ENCODE measurements at places on chromosomes 6 and 20.
A peak's percentile ranks its signal among the peaks of the same experiment; 100 is the strongest.

DNA sequence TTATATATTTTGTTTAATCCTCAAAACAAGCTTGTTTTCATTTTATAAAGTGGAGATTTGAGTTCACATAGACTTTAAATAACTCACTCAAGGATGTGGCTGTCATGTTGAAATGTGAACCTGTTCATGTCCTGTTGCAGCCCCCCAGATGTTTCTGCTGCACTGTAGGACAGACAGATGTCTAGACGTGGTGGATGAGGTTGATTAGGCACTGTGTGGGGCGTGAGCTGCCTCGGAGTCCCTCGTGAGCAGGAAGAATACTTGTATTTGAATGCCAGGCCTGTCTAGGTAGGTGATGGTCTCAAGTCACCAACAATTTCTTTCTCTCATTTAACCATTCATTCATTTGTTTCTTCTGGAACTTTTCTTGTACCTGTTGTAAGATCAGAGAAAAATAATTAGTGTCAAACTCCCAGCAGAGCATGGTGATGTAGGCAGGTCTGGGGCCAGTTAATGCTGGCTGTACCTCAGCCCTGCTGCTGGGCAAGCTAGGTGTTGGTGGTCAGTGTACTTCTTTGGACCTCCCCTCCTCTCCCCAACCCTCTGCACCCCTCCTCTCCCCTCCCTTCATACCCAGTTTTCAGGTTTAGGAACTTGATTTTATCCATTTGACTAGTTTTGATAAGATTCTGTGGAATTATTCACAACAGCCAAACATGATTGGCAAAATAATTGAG is 34.0 kb downstream of the AFDN start:
- no peak for DNase-seq

GRCh38 chr20:58372806-58373205 is 16.2 kb upstream of the VAPB start:
- DNase-seq: no peak

GRCh38 chr6:149867876-149868640 is 3.9 kb upstream of the LRP11 start:
- DNase-seq: no peak

- no peak for DNase-seq
Measured at GRCh38 chr6:136351518-136352110, 62.0 kb upstream of the BCLAF1 start.

GRCh38 chr6:151445482-151445881 is 6.4 kb downstream of the RMND1 start:
- no peak for DNase-seq

DNA sequence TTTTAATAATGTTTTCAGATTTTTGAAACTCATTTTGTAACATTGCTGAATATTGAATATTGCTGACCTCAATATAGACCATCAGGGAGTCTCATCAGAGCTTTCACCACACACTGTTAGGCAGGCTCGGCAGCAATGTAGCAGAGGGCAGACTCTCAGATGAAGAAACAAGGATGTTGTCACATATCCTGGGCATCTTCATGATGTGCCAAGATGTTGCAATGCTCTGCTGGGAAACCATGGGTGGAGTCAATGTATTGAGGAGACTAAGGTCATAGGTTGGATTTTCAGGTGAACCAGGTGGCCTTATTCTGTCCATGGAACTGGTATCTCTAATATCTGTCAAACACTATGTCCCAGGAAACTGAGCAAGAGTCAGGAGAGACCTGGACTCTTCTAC is 27.3 kb downstream of the NR2E1 start:
- DNase-seq: no peak

GRCh38 chr6:17156112-17156921 is 54.5 kb downstream of the STMND1 start:
- DNase-seq: peak; percentile 80

DNA sequence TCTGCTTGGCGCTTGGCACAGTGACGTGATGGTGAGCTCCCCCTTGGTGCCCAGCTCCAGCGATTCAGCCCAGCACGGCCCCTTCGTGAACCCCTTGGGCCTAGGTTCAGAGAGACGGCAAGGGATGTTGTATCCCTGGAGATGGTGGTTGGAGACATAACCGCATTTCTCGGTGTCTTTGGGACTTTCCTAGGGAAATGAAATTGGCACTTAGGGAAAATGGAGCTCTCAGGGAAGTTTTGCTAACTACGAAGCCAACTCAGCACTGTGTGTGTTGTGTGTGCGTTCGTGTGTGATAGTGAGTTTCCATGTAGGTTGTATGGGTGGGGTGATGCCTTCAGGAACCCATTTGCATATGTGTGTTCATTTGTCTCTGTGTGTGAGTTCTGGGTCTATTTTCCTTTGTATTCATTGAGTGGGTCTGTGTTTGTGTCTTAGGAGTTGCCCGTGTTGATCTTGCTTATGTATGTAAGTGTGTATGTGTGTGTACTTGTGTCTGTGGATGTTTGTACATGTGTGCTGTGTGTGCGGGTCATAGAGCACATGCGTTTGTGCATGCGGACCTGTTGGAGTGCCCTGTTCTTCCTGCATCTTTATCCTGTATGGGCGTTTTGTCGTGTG is 46.4 kb downstream of the HNF4A start:
- DNase-seq: no peak

DNA sequence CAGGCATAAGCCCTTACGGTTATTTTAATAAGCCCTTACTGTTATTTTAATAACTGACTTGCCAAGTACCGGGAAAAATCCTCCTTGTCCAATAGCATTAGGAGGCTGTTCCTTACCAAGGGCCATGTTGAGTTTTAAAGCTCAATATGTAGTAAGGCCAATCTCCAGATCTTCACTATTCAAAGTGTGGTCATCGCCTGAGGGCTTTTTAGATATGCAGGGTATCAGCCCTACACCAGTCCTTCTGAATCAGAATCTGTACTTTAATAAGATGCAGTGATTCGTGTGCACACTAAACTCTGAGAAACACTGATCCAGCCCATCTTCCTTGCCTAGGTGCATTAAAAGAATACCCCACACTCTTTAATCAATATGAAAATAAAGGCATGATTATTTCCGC is 72.8 kb upstream of the ZNF133 start:
- no peak for DNase-seq

DNA sequence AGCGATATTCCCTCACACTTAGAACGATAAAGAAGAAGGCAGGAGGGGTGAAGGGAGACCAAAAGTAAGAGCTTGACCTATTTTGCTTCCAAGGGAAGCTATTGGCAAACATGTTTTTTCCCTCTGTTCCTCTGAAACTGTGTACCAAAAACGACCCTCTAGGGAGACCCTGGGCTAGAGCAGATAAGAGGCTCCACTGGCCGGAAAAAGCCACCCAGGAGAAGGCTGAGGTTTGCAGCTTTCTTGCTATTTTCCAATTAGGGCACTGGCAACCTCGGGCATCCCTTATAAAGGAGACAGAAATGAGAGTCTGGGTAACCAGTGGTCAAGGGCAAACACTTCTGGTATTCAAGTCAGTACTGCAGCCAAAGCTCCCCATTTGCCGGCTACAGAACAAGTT is 168.0 kb downstream of the KIF16B start:
- no peak for DNase-seq

GRCh38 chr6:134009876-134010275 is 42.5 kb downstream of the SLC2A12 start:
- no peak for DNase-seq

- no peak for DNase-seq
Measured at GRCh38 chr20:32476684-32477593, 108.2 kb downstream of the NOL4L start.

GRCh38 chr20:63837479-63837878 is 6.4 kb upstream of the ZBTB46 start:
- DNase-seq: no peak

DNA sequence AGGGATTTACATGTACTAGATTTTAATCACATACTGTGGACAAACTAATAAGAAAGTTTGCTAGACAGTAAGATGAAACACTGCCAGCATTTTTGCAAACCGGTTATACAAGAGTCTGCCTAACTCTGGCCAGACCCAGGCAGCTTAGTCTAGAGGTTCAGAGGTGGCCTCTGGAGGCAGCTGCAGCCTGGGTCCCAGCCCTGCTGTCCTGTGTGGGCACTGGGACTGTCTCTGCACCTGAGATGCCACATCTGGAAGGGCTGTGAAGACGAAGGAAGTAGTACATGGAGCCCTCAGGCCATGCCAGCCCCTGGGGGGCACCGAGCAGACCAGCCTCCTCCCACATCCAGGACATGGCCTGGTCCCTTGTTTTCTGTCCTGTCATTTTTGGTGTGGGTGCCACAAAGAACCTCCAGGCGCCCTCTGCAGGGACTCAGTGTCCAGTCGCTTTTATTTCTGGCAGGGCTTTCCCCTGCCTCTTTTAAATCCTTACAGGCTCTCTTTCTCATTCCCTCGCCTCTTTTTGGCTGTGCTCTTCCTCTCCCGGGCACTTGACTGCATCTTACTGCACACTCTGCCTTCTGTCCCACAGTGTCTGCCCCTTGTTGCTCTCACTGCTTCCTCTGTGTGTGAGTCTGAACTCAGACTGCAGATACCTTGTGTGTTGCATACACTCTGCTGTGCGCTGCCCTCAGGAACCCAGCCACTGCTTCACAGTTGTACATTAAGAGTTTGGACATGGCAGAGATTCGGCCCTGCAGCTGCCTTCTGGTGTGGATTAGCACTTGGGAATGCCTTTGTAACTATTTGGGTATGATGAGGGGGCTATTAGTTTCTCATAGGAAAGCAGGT is 216.7 kb downstream of the ZDHHC14 start:
- DNase-seq: peak; percentile 24

DNA sequence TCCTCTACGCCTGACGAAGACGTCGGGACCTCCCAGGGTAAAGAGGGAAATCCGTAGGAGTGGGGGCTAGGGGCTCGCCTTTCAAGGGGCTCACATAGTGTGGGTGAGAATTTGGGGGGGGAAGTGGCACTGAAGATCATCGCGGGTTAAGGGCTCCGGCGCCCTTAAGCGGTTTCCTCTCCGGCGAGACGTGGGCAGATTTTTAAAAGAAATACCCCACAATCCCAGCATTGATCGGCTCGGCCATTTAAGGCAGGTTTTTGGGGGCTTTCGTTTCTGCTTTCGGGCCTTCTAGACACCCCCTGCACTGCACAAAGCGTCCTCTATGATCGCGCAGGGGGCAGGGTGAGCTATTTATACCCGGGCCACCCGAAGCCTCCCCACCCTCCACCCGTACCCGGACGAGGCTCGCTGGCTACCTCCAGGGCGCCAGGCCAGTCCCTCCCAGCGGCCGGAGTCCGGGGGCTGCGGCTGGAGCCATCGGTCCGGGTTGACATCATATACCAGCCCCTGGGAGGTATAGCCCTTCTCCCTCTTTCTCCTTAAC is 1.2 kb downstream of the NKX2-2 start:
- DNase-seq: no peak

- no peak for DNase-seq
Measured at GRCh38 chr6:56058636-56059035, 183.2 kb upstream of the BMP5 start.

DNA sequence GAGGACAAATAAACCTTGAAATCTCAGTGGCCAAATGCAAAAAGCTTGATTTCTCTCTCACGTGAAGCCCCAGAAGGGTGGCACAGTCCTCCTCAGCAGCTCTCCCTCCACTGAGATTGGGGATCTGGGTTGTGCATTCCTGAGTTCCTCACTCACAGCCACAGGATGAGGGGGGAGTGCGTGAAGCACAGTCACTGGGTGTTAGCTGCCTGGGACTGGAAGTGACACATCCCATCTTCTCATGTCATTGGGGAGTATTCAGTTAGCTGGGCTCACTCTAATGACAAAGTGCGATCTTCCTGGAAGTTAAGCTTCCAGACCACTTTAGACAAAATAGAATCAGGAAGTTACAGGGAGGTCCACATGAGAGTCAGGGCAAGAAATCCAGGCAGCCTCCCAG is 192.2 kb upstream of the LRFN2 start:
- DNase-seq: peak; percentile 34

GRCh38 chr6:27517238-27517637 is 44.3 kb upstream of the ZNF184 start:
- no peak for DNase-seq

DNA sequence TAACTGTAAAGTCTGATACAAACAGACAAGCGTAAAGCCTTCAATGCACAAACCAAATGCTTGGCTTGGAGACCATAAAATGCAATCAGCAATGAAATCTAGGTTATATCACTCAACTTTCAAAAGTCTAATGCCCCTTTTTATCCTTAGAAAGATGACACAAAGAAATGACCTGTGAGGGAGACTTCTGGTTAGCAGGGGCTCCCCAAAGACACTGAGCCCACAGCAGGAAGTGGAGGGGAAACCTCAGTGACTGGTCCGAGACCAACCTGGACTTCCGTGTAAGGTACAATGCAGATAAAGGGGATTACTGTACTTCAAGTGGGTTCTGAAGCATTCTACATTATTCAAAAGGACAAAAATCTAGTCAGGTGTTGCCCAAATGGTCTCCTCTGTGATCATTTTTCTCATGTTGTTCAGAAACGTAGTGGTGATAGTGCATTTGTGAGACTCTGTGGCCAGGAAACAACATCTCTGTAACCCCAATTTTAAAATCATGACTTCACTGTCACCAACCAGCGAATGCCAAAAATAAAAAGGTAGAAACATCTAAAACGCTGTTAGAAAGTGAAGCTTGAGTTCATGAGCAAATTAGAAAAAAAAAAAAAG is 88.2 kb downstream of the HIVEP2 start:
- no peak for DNase-seq

- no peak for DNase-seq
Measured at GRCh38 chr6:129368970-129369369, 341.0 kb downstream of the ARHGAP18 start.

DNA sequence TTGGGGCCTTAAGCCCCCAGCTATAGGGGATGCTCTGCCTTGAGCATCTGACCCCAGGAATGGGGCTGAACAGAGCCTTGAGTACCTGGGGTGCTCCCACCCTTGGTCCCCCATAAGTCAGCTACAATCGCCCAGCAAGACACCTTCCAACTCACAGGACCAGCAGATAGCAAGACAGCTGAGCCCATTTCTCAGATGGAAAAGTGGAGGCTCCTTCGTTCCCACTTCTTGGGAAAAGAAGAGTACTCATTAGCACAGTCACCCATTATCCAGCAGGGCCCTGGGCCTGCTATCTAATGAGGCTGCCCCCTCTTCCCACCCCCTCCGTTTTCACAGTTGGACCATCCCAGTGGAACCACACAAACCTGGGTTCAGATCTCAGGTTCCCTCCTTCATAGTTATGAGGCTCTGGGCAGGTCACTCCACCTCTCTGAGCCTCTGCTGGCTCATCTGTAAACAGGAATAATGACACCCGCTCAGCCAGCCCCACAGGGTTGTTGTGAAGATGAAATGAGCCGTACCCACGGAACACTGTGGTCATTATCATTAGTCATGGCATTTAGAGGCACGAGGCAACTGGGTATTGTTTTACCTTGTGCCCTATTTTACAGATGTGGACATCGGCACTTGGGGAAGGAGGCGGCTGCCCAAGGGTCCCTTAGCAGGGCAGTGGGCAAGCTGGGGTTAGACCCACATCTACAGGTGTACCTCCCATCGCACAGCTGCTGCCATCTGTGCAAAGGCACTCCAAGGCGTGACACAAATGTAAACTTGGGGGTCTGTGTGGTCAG is 4.5 kb downstream of the LPIN3 start:
- DNase-seq: no peak

- no peak for DNase-seq
Measured at GRCh38 chr6:3333263-3333662, 74.5 kb downstream of the PSMG4 start.
